ENCODE measurements at places on chromosomes 2 and 18.

DNA sequence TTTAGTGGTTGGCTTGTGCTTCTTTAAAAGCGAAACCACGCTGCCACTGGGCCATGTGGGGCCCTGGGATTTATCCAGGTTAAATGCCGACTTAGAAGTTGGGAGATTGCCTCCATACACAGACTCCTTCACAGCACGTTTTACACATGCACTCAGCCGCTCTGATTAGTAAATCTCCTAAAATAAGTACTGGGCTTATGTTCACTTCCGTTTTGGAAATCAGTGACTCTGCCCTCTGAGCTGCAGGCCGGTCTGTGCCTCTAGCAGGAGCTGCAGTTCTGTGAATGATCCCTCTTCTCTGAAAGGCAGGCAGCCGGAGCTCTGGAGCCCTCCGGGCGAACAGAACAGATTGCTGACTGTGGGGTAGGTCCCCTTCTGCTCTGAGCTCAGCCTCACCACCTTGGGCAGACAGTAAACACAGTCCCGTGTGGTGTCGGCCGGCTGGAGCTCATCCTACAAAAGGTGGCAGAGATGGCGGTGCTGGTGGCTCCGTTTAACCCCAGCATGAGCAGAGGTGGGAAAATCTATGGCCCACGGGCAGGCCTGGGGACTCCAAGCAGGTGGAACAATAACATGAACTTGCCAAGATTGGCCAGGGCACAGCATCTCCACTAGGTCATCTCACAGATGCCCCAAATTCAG is 9.8 kb upstream of the RAB17 start:
- DNase-seq: no peak

DNA sequence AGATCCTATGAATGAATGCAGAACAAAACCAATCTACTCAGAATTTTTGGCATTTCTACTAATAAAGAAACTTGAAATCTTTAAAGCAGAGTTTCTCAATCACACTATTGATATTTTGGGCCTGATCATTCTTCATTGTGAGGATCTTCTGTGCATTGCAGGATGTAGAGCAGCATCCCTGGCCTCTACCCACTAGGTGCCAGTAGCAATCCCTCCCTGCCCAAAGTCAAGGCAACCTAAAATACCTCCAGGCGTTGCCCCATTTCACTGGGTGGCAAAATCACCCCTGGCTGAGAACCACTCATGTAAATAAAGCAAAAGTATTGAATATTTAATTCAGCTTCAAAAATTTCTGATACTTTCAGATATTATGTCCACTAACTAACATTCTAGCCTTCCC is 213.0 kb downstream of the SP3 start:
- DNase-seq: no peak

DNA sequence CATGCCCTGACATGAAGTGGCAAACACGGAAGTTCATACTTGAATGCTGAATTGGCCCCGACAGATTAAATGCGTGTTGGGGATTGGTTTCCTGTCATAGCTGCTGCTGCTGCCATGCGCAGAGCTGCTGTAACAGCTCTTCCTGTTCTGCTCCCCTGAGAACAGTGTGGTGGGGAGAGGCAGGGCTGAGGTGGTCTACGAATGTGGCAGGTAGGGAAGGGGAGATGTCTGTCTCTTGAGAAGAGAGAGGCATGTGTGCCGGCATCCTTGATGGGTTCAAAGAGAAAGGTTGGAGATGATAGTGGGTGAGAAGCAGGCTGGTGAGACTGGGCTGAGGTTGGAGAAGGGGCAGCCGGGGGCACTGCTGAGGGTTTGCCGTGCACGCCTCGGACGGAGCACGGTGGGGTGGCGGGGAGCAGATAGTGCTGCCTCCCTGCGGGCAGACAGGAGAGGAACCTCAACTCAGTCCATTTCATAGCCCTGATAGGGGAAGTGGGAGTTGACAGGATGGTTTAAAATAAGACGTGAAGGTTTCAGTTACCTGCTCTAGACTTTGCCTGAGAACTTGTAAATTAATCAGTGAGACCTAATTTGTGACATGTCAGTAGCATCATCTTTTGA is 46.1 kb downstream of the TMEM185B start:
- DNase-seq: peak; percentile 51

GRCh38 chr2:102074152-102074783 is 68.3 kb upstream of the IL1R1 start:
- no peak for DNase-seq

DNA sequence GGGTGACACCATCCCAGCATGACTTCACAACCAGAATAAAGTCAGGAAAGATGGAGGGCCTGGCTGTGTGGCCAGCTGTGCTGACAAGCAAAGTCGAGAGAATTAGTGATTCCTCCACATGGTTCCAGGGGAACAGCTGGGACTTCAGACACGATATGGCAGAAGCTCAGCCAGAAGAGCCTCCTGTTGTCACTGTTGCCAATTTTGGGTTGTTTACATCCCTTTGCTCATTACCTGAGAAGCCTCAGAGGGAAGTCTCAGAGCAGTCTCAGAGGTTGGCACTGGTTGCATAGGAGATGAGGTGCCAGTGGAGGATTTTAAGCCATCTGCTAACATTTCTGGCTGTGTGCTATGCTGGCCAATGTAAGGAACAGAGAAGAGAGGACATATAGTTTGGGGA is 16.0 kb downstream of the LINC00305 start:
- no peak for DNase-seq

DNA sequence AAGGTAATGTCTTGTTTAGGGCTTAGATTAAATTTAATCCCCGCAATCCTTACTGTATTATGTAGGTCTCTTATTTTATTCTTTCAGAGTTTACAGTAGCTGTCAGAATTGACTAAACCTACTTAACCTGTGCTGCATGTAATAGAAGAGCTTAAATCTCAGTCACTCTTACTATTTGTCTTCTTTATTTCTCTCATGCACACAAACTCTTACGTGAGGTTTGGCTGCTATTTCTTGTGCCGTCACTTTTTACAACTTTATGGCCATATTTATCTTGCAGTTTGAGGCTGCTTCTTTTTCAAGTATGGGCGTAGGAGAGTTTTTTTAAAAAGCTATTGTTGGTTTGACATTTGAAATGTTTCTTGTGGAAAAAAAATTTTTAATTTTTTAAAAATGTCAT is 12.0 kb downstream of the DNAJC10 start:
- no peak for DNase-seq

DNA sequence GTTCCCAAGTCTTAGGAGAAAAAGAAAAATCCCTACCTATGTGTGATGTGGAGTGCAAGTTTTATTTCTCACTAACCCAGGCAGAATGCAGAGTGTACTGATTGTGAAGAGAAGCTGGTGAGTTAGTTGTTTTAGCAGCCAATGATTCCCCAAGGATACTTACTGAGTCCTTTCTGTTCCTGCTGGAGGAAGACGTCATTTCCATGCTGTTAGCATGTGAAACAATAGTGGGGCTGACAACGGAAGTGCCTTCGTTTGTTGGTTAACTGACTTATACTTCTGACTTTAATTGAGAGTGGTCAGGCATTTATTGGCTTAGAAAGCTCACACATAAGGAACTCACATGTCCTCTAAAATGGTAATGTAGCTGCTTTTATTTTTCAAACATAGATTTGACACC is 180.6 kb downstream of the MC4R start:
- no peak for DNase-seq

GRCh38 chr2:37711831-37712230 is 40.4 kb upstream of the CDC42EP3 start:
- DNase-seq: no peak
